ENCODE measurements at places on chromosomes 2 and 18.

DNA sequence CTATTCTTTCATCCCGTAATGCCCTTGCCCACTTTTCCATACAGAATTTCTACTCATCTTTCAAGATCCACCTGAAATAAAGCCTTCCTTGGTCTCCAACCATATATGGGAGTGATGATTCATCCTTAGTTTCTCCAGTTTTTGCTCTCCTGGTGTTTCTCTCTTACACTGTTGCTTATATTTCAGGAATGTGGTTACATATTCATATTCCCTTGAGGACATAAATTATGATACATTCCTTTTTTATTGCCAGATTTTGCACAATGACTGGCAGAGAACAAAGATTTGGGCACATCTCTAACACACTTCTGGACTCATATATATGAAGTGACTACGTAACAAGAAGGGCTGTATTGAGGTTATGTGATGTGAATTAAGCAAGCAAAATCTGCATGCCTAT lies 1573.4 kb upstream of the NXPH2 start:
- DNase-seq: no peak

- no peak for DNase-seq
These were observed 210.9 kb upstream of the SMAD7 start for GRCh38 chr18:49161627-49162026.

GRCh38 chr18:79620576-79621165 lies 58.9 kb upstream of the CTDP1 start:
- no peak for DNase-seq

DNA sequence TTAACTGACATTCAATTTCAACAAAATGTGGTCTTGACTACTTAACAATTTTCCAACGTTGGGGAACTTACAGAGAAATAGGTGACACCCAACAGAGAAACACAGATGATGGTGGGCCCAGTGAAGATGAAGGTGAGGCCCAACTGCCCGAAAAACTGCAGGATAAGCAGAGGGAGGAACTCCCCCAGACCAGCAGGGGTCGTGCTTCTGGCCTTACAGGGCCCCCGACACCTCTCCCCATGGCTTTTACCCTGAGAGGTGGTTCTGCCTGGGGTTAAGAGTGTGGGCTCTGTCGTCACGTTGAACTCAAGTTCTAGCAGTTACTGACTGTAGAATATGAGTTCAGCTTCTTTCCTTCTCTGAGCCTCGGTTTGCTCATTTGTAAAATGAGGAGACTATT lies 119.5 kb upstream of the SMIM21 start:
- DNase-seq: no peak

DNA sequence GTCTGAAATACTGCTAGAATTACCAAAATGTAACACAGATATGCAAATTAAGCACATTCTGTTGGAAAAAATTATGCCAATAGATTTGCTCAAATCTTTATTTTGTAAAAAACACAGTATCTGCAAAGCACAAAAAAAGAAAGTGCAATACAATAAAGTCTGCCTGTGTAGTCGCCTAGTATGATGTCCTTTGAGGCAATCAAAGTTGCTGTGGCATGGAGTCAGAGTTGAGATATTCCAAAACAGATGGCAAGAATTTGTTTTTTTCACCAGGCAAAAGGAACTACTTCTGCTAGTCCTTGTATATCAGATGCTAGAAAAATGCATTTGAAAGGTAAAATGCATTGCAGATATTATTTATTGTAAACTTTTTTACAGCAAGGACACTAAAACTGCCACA lies 531.3 kb upstream of the TMEFF2 start:
- no peak for DNase-seq

DNA sequence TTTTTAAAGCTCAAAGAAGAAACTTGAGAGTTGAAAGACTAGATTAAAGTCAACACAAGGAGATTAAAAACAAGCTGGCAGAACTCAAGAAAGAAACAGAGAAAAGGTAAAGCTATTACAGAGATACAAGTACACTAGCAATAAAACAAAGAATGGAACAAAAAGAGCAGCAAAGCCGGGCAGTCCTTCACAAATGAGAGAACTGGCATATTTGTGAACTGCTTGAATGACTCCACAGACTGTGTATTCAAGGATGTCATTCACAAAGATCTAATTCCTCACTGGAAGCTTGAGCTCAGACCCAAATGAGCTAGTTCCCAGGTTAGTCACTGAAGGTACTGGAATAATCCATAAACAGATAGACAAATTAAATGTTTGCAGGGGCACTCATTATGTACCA lies 318.0 kb downstream of the MYCN start:
- DNase-seq: no peak

DNA sequence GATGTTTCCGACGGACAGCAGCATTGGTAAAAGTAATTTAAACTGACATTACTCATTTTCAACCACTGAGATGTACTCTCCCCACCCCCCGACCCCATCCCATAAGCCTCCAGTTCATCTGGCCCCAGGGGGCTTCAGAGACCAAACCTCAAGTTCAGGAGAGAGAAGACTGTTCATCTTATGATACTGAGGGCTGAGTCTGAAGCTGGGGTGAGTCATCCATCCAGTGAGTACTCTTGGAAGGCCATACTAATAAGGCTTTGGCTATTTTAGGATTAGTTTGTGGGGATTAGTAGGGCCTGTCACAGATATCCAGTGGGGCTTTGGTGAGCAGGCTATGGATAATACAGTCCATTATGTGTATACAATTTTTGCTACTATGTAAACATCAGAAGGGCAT lies 125.3 kb upstream of the APCDD1 start:
- no peak for DNase-seq

DNA sequence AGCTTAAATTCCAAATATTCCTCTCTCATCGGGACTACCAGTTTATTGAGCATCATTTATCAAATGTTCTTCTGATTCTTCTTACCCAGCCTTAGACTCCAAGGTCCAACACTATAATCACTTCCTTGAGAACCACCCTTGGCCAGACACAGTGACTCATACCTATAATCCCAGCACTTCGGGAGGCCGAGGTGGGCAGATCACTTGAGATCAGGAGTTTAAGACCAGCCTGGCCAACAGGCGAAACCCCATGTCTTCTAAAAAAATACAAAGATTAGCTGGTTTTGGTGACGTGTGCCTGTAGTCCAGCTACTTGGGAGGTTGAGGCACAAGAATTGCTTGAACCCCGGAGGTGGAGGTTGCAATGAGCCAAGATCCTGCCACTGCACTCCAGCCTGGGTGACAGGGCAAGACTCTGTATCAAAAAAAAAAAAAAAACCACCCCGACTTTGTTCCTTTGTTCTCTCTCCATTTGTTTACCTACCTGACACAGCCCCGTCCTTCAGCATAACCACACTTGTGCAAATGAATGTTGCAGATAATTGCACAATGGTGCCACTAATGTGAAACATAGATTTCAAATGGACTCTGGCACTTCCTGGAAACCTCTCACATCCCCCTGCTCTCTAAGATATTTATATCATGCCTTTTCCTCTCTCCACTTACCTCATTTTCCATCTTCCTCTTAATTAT lies 38.9 kb upstream of the LPIN2 start:
- no peak for DNase-seq

- no peak for DNase-seq
These were observed 12.7 kb downstream of the ICOS start for GRCh38 chr2:203949228-203949627.

DNA sequence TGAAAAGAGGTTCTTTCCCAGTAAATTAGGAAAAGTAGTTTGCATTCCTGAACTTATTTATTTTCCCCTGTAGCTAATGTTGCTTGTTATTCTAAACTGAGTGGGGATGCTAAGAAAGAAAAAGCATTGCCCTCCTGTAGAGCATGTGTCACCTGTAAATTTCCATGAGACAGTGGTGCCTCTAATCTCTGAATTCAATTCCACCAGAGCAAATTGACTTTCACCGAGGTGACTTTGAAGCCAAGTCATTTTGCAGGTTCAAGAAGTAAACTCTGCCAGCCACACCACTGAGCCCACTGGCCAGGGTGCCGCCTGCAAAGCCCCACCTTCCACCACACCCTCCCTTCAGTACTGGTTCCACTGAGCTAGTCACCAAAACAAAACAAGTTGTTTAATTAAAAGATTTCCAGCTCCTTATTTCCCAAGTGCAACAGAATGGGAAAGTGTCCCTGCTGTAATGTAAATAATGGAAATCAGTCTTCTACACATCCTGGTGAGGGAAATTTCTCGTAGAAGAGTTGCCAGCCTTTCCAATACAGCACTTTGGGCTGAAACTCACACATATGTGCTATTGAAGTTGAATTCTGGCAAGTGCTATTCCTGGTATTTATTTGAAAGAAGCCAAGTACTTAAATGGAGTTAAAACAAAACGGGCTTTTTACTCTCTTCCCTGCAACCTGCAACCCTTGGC lies 254.8 kb downstream of the RNF152 start:
- no peak for DNase-seq

DNA sequence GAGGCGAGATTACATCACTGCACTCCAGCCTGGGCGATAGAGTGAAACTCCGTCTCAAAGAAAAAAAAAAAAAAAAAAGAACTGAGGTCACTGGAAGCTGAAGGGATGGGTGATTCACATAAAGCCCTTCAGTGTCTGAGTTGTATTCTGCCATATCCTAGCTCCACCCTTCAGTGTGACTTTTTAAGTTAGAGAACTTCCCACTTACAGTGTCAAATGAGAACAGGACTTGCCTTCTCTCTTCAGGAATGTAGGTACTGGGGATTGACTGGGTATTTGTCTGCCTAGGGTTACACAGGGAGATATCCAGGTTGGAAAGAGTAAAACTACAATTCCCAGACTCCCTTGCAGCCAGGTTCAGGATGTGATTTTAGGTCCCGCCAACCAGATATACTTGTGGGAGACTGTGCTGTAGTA lies 37.9 kb downstream of the EHD3 start:
- DNase-seq: no peak

GRCh38 chr2:73004466-73004865 lies 67.0 kb downstream of the SFXN5 start:
- DNase-seq: no peak

DNA sequence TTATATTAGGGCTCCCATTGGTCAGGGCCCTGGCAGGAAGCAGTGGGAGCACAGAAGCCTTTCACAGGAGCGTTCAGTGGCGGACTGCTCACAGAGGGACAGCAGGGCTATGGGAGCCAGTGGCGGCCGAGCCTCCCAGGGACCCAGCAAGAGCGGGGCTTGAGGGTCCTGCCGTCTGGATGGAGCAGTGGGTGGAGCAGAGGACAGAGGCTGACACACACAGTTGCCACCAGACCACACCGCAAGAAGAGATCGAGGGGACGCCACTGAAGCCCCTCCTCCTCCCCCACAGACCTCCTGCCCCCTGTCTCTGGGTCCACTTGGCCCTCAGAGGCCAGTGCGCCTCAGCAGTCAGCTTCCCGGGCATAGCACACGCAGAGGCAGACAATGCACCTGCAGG lies 39.3 kb downstream of the SALL3 start:
- no peak for DNase-seq

DNA sequence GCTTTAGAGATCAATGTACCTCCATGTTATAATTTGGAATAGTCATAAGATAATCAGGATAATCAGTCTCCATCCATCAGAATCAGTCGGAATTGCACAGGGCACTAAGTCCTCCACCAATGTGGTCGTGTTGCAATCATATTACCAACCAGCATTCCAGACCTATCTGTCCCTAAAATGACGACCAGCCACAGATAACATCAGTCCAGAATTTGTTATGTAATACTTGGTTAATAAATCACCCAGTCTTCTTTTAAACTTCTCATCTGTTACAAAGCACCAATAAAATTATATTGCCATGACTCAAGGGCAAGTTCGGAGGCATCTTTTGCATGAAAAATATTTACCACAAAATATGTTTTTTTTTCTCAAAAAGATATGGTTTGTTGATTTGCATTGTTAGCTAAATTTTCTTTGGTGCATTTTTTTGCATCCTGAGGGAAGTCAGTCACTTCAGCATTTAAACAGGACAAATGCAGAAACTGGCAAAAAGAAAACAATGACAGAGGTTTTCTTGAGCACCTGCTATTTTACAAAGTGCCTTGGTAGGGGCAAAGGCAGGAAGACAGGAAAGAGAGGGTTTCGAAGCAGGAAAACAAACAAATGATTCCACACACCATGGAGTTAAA lies 29.3 kb downstream of the PIEZO2 start:
- DNase-seq: no peak

DNA sequence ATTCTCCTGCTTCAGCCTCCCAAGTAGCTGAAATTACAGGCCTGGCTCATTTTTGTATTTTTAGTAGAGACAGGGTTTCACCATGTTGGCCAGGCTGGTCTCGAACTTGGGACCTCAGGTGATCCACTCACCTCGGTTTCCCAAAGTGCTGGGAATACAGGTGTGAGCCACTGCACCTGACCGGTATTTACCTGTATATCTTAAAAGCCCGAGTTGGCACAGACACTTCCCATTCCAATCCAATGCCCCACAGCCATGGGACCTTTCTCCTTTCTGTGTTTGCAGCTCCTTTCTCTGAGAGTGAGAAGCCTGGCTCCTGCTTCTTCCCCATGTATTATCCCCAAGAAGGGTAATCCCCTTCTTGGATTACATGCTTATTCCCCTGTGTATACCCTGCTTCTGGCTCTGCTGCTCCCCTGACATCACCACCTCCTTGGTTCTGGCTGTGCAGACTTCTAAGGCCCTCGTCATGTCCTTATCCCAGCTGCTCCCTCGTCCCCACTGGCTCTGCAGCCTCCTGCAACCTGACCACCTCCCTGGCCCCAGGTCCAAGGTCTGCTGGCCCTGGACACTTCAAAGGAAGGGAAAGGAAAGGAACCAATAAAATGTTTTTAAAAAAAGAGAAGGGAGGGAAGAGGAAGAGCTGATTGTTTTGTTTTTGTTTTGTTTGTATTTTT lies 52.8 kb downstream of the INPP5D start:
- DNase-seq: no peak

GRCh38 chr2:38465789-38466127 lies 88.7 kb upstream of the ATL2 start:
- no peak for DNase-seq

- DNase-seq: no peak
These were observed 154.3 kb downstream of the SEPTIN10 start for GRCh38 chr2:109459485-109459884.

DNA sequence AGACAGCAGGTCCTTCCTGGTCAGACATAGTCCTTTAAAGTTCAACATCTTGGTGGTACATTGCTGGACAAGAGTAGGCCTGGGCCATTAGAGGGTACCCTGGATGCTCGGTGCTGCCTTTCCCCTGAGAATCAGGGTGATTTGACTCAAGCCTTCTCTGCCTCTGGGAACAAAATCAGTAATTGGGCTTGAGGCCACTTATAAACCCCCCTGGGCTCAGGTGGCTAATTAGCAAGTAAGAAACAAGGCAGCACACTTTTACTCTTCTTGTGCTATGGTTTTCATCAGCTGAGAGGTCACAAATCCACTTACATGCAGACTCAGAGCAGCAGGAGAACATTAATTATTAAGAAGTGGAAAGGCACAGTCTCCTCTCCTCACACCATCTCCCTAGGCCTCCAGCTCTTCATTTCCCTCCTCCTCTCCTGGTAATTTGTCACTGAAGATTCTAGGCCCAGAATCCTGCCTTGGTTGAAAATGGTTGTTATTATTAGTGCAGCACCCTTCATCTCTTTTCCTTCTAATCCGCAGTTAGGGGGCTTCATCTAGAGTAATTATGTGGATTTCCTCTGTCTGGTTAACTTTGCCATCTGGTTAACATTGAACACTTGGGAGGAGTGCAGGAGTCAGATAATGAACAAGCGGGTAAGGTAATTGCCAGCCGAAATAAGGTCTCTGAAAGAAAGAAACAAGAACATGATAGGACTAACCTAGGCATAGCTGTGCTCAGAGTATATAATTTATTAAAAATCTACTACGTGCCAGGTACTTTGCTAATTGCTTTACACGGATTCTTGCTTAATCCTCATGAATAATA lies 29.7 kb upstream of the CASP10 start:
- no peak for DNase-seq

- DNase-seq: no peak
These were observed 179.6 kb upstream of the SP5 start for GRCh38 chr2:170535552-170535951.
